ENCODE measurements at places on chromosomes 5 and 9.

DNA sequence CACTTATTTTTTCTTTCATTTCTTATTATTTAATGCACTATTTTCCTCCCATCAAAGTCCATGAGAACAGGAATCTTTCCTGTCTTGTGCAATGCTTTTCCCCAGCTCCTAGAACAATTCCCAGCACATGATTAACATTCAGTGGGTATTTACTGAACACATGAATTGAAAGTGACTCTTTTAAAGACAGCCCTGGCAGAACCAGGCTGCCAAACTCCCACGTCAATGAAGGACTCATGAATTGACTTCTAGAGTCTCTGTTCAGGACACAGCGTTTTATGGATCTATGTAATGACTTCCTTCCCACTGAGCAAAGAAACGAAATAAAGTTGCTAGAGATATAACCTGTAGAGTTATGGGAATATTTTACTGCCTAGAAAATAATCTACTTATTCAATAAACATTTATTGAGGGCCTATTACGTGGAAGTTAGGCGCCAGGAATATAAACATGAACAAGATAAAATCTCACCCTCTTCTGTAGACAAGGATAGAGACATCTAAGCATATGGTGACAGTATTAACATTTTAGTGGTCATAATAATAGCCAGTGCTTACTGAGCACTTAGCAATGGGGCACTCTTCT lies 485.9 kb upstream of the KLF4 start:
- DNase-seq, result no peak

DNA sequence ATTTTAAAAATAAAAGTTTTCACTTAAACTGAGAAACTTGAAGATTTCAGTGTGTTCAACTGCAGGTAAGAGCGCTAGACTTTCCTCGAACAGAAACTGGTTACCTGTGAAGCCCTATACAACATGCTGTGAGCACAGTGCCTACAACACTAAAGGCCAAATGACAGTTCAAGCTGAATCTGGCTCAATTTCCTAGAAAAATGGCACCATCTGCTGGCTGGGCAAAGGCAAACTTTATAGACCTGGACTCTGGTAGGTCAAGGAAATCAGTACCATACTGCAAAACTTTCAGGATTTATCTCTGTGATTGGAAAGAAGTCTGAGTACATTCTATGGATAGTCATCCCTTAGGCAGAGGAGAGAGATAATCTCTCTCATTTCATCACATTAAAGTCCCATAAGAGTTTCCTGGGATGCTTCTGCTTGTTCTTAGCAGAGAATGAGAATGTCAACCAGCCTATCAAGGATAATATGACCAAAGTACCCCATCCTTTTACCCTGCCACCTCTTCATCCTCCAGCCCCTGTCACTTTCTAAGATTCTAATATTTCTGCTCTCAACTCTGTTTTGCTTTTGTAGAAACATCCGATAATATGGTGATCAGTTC lies 31.8 kb upstream of the FOXB2 start:
- DNase-seq, result no peak

DNA sequence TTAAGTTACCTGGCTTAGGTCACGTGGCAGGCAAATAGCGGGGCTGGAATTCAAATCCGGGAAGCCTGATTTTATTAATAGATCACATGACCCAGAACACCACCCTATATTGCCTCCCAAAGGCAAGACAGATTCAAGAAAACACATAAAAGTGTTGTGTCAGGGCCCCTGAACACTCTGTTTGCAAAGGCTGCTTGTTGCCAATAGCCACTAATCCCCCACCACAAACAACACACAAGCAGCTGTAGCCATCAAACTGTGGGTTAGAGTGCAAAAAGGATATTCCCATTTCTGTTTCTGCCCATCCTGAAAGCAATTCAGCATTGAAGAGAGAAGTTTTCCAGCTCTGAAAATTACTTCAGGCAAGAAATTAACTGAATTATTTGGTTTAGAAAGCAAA lies 358.9 kb upstream of the RFX3 start:
- no peak for DNase-seq

DNA sequence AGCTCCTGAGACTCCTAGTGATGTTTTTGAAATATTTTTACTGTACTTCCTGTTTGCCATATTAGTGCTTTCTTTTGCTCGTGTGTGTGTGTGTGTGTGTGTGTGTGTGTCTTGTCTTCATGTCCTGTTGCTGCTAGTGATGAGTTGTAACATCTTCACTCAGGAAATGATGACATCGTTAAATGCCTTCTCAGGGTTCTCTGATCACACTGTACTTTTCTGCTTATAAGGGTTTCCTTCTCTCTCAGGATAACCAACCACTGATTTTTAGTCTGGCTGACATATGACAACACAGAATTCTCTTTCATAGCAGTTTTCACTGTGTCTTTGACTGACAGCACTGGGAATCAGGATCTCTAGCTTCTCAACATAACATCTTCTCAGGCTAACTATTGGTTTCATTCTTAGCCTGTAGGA lies 16.1 kb downstream of the SV2C start:
- DNase-seq, result no peak

GRCh38 chr9:92426501-92427145 lies 2.4 kb upstream of the OMD start:
- no peak for DNase-seq

GRCh38 chr5:147160902-147161700 lies 73.7 kb upstream of the STK32A start:
- DNase-seq, result no peak

GRCh38 chr5:163473635-163474243 lies 13.3 kb downstream of the HMMR start:
- DNase-seq, result no peak

All from GF-D8 (cell line).